ENCODE measurements at places on chromosomes 12 and 14.

GRCh38 chr12:54356951-54357356 lies 7.3 kb downstream of the GPR84 start:
- no peak for DNase-seq

DNA sequence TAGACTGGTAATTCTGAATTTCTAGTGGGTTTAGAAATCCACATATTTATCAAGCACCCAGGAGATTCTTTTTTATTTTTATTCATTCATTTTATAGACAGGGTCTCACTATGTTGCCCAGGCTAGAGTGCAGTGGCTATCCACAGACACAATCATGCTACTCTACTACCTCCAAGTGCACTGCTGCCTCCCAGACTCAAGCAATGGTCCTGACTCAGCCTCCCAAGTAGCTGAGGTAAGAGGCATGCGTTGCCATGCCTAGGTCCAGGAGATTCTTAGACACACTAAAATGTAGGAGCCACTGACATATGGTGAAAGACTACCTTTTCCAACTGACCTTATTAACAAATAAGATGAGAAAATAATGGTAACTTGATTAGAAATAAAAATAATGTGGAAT lies 38.9 kb downstream of the KIF21A start:
- DNase-seq = no peak

GRCh38 chr14:74611650-74612349 lies at the start of gene LTBP2:
Gene LTBP2, minus strand, starts transcription at chr14:74612237. Its CDS starts 293 bp downstream, at chr14:74611944.
- no peak for DNase-seq

DNA sequence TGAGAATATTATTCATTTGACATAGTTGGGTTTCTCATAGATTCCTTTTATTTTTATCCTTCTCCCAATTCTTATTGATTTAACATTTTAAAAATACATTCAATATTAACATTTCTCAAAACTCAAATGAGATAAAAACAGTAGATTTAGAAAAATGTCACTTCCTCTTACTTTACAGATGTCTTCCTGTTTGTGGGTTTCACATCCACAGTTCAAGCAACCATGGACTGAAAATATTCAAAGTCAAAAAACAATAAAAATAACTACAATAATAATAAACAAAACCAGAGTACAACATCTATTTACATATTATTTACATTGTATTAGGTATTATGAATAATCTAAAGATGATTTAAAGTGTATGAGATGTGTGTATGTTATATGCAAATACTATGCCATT lies 111.3 kb upstream of the SLC16A7 start:
- no peak for DNase-seq

- no peak for DNase-seq
Observed at GRCh38 chr12:93981411-93981810, 167.0 kb upstream of the PLXNC1 start.

- no peak for DNase-seq
Observed at GRCh38 chr12:51383269-51383905, 7.8 kb downstream of the GALNT6 start.

GRCh38 chr12:117046011-117046369 lies 53.2 kb downstream of the TESC start:
- no peak for DNase-seq

- DNase-seq = no peak
Observed at GRCh38 chr12:25623816-25624215, 70.7 kb upstream of the LMNTD1 start.

- no peak for DNase-seq
Observed at GRCh38 chr14:42228611-42229010, 621.9 kb downstream of the LRFN5 start.

DNA sequence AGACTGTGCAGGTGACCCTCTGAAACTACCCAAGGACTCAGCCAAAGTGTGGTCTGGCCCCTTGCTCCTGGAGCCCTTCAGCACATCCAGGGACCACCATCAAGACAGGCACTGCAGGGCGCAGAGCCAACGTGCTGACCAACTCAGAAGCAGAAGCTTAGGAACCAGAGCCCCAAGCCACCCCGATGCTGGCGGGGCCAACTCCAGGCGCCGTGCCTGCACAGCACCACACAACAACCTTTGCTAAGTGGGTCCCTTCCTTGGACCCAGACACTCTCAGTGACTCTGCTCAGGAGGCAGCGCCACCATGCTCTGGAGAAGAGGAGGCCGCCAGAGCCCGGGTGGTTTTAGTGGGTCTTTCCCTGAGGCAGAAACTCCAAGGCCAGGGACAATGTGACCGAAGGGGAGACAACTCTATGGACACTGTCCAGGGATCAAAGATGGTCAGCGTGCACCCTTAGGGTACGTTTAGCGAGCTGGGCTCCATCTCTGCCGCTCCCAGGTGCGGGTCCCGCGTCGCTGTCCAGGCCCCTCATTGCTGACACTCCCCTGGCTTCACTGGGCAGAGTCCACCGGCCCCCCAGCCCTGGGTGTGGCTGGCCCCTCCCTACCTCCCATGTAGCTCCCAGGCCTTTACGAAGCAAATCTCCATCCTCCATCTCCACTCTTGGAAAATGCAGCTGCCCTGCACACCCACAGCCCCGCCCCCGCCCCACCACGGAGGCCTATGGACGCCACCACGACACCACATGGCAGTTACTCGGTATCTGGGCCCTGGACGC lies 16.1 kb downstream of the CHGA start:
- no peak for DNase-seq

DNA sequence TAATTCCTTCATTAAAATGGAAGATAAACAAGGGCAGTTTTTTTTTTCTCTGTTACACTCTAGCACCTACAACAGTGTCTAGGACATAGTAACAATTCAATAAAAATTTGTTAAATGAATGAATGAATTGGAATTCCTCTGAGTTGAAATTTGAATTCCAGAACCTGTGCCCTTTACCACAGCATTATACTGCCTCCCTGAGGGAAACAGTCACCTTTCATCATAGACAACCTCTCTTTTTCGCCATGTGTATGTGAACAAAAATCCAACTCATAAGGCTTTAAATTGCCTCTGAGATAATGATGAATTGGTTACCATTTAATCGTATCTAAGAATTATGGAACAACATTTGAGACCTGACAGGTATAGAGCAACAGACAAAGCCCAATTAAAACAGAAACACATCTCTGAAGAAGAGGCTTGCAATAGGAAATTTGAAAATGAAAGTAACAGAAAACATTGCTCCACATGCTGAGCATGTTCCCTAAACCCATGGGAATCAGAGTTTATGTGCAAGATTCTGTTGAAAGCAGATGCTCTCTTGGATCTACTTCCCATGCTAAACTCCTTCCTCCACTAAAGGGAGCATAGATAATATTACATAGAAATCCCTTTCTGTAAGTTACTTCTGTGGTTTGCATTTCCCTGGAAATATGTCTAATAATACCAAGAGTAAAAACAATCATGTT lies 657.8 kb downstream of the GALC start:
- DNase-seq = no peak

GRCh38 chr14:76943072-76943471 lies 85.4 kb downstream of the IRF2BPL start:
- DNase-seq = no peak

- no peak for DNase-seq
Observed at GRCh38 chr12:109695416-109695815, 18.2 kb upstream of the FAM222A start.

- DNase-seq = no peak
Observed at GRCh38 chr12:55624056-55624455, 12.6 kb upstream of the OR10P1 start.

DNA sequence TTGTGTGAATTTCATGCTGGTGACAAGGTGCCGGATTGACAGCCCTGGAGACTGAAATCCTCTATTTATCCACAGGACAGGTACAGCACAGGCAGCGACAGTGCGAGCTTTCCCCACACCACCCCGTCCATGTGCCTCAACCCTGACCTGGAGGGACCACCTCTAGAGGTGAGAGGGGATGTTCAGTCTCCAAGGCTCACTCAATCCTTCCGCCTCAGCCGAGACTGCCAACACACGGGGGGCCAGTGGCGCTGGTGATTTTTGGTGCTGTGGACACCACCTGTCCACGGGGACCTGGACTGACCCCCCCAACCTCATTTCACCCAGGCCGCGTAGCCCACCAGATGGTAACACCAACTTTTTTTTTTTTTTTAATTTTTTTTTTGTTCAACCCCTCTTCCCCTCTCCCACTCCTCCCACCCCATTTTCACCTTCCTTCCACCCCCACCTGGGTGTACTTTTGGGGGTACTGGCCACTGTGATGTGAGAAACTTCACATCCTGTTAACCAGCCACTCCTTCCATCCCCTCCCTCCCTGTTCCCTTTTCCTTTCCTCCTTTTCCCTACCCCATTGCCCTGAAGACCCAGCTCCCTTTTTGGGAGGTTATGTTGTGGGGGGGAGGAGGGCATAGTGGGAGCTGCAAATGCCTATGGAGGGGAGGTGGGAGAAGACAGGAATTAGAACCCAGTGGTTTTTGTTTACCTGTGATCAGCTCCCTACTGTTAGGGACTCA lies 12.9 kb downstream of the PCBP2 start:
- DNase-seq = no peak

DNA sequence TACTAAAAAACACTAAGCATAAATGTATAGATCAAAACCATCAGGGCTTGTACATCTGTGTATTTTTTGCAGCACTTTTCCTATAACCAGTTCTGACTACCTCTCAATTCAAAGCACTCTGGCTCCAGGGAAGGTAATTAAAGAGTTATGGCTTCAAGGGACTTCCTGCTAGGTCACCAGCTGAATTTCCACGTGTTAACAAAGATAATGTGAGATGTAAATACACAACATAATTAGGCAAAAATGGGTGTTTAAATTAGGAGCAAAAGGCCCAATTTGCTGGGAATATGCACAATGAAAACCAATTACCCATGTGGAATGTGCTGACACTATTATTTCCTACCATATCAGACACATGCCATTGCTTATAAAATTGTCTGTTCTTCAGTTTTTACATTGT lies 513.4 kb upstream of the FLRT2 start:
- DNase-seq = no peak

DNA sequence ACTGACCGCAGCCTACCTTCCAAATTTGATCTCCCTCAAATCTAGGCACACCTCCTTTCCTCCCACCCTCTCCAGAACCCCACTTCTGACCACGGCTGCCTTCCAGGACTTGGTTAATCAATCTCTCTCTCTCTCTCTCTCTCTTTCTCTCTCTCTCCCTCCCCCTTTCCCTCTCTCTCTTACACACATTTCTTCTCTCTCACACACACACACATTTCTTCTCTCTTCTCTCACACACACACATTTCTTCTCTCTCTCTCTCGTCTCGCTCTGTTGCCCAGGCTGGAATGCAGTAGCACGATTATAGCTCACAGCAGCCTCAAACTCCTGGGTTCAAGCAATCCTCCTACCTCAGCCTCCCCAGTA lies 521 bp upstream of the GMFB start:
- DNase-seq = no peak

- no peak for DNase-seq
Observed at GRCh38 chr12:89663577-89664357, 44.9 kb downstream of the ATP2B1 start.

- peak; percentile 12 for DNase-seq
Observed at GRCh38 chr12:92297932-92298696, 152.5 kb upstream of the BTG1 start.

- DNase-seq = no peak
Observed at GRCh38 chr12:12436831-12437345, 80.0 kb downstream of the BORCS5 start.

- DNase-seq = peak; percentile 7
Observed at GRCh38 chr14:104353921-104354701, 215.7 kb downstream of the KIF26A start.

DNA sequence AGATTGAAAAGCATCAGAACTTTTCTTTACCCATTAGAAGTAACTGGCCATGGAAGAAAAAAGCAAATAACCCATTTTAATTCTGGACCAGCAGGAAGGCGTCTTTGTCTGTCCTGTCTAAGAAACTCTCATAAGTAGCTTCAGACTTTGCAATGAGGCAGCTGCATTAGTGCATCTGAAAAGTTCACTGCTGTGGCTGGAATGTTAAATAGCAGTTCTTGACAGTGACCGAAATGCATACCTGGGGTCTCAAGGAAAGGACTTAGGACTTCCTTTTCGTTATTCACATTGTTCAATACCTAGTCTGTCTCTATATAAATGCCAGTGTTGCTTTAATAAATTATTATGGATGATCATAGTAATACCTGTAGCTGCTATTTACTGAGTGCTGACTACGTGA lies 125.9 kb downstream of the ANO4 start:
- DNase-seq = no peak

DNA sequence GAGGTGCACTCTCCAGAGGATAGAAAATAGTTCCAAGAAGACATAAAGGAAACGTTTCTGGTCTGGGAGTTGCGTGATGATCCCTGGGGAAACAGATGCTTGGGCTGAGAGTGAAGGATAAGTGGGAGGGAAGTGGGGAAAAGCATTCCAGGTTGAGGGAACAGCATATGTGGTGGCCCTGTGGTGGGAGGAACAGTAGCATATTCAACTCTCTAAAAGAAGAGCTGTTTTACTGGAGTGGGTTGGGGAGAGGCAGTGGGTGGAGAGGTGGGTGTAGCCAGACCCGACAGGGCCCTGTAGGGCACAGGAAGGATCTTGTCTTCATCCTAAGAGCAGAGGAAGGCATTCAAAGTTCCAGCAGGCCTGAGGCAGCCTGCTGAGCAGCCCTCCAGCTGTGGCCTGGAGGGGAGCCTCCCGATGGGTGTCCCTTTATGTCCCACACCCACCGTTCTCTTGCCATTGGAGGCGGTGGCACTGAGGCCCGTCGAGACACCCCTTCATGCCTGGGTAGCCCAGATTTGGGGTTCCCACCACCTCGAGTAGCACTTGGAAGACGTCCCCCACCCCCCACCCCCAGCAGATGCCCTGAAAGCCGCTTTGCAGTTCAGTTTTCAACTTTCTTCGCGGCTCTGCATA lies 310.5 kb upstream of the FKBP4 start:
- DNase-seq = no peak

- no peak for DNase-seq
Observed at GRCh38 chr14:57022608-57023007, 212.3 kb upstream of the OTX2 start.

GRCh38 chr12:45568808-45569207 lies 160.7 kb upstream of the ARID2 start:
- DNase-seq = no peak

DNA sequence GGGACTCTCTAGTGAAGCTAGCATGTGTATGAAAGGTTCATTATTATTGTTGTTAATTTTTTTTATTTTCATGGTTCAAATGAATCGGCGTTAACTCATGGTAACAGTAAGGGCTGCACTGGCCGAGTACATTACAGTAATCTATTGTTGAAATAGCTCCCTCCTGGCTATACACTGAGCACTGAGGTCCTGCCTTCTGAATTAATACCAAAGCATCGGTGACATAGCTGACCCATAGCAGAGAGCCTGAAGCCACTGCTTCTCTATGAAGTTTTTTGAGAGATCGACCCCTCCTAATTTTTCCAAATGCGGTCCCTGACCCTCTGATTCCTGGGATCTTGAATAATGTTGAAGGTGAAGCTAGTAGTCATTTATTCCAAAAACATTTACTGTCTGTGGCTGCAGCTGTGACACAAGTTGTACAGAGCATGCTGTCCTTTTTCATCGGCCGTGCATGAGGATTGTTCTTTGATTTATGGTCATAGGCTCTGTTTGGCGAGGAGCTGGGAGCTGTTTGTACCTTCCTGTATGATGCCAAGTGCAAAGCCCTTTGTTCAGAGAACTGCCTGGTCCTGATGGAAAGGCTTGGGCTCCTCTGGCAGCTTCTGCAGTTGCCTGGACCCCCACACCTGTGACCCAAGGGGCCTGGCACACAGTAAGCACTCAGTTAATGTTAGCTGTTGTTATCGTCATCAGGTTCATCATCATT lies 486.5 kb downstream of the EGLN3 start:
- no peak for DNase-seq
